ENCODE measurements at places on chromosomes 1 and 21.

DNA sequence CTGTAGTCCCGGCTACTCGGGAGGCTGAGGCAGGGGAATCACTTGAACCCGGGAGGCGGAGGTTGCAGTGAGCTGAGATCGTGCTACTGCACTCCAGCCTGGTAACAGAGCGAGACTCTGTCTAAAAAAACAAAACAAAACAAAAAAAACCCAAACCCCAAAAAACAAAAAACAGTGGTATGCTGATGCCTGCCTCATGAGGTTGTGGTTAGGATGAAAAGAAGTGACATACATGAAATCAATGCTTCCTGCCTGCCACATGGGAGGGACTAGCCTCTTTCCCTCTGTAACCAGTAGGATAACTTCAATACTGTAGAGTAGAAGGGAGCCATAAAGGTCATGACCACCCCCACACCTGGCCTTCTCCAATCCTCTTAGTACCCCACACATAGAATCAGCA is 55.2 kb downstream of the TENT5C start:
- no peak for DNase-seq

DNA sequence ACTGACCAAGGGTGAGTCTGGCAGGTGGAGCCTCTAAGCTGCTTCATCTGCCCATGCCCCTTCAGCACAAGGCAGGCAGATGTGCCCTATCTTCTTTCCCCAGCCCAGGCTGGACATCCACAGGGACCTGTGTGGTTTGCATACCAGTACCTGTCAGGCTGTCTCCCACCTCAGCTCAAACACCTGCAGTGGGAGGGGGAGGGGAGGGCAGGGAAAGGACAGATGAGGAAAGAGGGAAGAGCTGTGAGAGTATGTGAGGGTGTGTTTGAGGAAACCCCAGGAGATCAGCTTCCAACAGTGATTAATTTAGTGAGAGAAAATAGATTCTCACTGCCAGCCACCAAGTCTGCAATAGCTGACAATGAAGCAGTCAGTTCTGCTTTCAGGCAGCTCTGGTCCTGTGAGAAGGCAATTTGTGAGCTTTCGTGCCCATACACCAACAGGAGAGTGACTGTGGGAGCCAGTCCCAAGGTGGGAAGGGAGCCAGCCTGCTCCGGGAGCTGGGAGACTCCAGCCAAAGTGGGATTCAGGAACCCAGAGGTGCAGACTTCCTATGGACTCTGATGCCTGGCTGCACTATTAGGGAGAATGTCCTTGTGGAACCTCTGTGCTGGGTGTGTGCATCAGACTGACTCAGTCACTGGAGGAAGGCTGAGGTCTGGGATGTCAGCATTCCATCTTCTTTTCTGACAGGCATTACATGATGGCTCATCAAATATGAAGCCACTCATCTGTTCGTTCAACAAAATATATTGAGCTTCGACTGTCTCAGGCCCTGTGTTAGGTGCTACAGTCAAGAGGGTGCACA is 59.7 kb downstream of the TNR start:
- no peak for DNase-seq

DNA sequence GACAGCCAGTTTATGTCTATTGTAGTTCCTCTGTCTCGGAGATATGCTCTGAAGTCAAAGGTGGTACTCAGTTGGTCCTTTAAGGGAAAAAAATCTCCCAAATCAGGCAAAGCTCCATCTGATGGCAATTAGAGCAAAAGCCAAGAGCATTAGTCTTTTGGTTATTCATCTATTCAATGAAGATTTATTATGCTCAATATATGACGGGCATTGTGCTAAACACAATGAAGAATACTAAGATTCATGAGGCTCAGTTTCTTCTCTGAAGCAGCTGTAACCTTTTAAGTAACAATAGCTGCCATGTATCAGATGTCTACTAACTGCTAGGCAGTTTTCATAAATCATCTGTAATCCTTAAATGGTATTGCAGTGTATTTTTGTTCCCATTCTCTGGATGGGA is 47.6 kb upstream of the MROH9 start:
- no peak for DNase-seq

- DNase-seq, result peak; percentile 67
These were observed 93.1 kb upstream of the HAO2 start for GRCh38 chr1:119275145-119276134.

GRCh38 chr21:15823486-15824150 is 93.8 kb downstream of the USP25 start:
- no peak for DNase-seq

- no peak for DNase-seq
These were observed 23.6 kb upstream of the ZNF362 start for GRCh38 chr1:33232716-33233115.

GRCh38 chr1:112692681-112693080 is 14.2 kb downstream of the RHOC start:
- DNase-seq, result no peak
